ENCODE measurements at places on chromosomes 2 and 18.

DNA sequence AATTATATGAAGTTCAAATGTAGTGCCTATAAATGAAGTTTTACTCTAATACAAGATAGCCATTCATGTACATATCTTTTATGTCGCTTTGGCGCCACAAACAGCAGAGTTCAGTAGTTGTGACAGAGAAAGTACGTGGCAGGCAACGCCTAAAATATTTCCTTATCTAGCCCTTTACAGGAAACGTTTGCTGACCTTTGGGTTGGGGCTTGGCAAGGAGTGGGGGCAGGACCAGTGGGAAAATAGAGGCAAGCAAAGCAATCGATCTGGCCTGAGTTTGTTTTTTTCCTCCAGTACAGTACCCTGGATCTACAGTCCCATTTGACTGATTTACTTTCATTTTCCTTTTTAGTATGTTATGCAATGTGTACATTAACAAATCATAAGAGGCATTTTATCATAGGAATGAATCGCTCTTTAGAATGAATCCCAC lies 13.1 kb downstream of the CCDC68 start:
- peak; percentile 15 for DNase-seq

GRCh38 chr2:169476459-169476858 lies 2.8 kb upstream of the BBS5 start:
- no peak for DNase-seq

DNA sequence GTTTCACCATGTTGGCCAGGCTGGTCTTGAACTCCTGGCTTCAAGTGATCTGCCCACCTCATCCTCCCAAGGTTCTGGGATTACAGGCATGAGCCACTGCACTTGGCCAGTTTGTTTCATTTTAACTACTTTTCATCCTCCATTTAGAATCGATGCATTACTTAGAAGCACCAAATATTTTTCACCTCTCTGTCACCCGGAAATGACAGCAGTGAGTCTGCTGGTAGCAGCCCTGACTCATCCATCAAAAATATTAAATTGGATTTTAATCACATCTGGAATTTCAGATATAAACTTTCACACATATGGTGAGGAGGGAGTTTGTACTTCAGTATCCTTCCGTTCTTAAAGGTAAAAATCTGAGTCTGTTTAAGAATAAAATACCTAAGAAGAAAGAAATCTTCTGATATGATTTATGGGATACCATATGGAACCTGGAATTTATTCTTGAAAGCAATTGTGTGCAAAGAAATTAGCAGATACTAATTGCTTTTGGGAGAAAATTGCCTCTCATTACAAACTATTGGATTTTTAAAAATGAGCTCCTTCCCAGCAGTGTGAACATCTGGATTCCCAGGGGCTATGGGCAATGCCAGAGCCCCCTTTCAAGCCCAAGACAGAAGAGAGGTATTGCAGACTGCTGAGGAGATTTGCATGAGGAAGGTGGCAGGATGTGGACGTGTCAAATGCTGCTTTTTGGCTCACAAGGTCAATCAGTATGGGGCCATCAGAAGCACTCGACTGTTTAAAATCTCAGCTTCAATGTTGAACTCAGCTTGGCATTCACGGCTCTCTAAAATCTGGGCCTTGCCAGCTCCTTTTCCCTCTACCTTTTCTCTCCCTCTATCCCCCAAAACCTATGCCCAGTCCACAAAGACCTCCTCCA lies 279.5 kb upstream of the SIX2 start:
- DNase-seq = no peak

- no peak for DNase-seq
Observed at GRCh38 chr2:204625135-204625534, 79.9 kb downstream of the PARD3B start.

- DNase-seq = no peak
Observed at GRCh38 chr18:12085786-12086185, 7.9 kb upstream of the ANKRD62 start.

DNA sequence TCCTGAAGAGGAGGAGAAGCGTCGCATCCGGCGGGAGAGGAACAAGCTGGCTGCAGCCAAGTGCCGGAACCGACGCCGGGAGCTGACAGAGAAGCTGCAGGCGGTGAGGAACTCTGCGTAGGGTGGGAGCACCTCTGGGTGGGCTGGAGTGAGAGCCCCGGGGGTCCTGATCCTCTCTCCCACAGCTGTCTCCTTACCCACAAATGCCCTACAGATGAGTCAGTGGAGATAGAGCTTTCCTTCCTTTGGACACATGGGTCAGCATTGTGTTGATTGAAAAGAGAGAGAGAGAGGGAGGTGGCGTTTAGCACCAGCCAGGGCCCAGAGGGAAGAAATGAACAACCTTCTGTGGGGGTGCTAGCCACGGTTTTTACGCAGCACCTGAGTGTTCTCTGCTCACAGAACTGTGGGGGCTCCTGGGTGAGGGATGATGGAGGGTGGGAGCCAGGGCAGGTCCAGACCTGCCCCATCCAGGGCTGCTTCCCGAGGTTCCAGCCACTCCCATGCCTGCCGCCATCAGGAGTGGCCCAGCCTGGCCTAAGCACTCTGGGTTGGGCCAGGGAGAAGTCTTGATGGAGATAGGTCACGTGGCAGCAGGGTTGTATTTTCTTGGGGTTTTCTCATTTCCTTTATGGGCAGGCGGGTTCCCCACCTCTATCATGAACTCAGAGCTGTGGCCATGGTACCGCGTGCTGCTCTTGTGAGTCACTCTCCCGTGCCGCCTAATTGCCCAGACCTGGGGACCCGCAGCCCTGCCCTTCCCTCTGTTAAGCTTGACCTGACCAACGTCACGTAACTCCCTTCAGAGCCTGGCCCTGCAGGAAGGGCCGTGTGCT lies 16.3 kb downstream of the FOSL2 start:
- DNase-seq = peak; percentile 77

GRCh38 chr2:110874453-110875383 lies 142.3 kb downstream of the ACOXL start:
- DNase-seq = no peak

DNA sequence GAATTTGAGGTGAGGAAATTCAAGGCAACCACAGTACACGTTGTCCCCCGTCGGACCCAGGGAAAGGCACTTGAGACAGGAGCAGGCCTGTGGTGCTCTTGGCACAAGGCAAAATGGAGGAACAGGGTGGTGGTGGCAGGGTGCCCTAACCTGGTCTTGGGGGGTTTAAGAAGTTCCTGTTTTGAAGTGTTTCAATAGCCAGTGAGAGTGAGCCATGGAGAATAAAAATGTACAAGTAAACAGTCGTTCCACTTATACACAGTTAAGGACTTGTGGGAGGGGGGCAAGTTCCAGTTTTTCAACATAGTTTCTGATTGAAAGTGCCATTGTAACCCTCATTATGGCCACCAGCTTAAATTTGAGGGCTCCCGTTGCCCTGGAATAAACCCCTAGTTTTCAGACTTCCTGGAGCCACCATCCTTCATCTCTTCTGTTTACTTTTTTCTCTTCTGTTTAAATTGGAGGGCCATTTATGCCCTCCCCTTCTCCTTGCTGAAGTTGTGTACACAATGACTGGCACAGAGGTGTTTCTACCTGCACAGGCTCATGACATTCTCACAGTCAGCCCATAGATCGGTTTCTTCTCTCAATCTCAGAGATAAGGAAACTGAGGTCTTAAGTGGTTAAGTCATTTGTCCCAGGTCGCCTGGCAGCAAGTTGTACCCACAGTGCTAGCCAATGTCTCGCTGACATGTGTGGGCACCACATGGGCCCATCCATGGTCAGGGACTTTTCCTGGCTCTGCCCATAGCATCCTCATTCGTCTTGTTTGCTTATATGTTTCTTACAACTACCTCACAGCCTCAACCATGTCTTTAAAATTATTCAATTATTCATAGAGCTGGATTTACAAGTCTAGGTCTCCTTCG lies 66.0 kb upstream of the ST3GAL5 start:
- DNase-seq = no peak
